Stimulated activated CD4-positive, alpha-beta T cell treated with anti-CD3 and anti-CD28 coated beads, Interleukin-15, amount 100 ng/mL, for 1 hour (primary cell): ENCODE measurements at places on chromosomes 2 and 18.

DNA sequence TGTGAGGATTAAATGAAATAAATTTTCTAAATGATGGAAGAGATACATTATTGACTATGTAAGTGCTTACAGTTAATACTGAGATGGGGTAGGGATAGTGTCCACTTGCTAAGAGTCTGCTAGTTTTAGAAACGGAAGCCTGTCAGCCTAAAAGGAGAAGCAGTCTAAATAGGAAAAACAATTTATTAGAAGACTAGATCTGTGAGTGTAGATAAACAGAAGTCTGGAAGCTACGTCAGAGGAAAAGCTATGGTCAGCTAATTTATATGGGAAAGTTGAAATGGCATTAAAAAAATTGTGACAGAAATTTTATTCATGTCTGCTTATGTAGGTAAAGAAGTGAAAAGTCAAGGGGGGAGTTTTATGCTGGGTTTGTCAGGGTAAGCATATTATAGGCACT, 1338.4 kb upstream of the CHAC2 start:
- DNase-seq, result no peak

GRCh38 chr2:43877782-43878464, 39.2 kb downstream of the ABCG8 start:
- peak; percentile 45 for DNase-seq

DNA sequence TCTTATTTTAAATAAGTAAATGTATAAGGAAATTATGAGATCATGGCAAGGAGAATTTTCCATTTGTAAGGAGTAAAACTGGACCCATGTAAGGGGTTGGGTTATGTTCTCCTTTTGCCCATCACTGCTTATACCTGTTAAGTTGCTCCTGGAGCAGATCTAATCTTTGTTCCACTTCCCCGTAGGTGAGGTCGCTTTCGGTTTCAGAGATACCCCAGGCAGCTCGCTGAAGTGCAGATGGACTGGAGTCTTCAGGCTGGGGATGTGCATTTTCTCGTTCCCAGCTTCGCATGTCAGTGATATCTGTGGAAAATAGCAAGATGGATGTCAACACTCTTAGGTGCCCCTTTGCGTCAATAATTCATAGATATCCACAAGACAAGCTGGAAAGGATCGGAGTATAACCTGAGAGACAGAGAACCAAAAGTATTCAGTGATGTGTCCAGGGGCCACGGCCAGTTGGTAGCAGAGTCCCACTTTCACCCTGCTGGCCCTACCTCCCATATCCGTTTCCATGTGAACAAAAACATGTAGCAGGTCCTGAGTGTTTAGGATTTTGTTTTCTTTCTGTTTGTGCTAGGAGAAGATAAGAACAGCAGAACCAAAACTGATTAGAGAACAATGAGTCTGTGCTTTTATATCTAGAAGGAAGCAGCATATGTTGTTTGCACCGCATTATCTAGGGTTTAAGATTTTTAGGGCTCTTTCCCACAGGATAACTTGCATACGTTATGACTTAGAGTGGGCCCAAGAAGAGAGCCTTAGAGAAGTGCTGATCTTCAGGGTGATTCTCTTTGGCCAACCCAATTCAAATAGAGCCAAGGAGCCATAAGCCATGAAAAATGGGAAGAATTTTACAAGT, 36.0 kb downstream of the GCA start:
- DNase-seq, result no peak

DNA sequence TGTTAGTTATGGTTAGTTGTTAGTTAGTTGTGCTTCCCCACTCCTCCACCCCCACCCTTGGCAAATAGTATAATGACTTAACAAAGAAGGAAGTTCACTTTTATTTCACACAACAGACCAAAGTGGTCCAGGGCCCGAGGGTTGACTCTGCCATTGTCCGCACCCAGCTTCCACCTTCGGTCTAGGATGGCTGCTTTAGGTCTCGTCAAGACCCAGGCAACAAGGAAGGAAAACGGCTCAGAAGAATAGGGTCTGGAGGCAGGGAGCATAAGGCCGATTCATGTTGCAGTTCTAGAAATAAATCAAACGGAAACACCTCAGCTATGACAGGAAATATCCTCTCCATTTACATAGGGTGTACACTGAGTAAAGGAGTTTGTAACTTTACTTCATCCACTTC, 206.0 kb upstream of the CXCR4 start:
- no peak for DNase-seq

DNA sequence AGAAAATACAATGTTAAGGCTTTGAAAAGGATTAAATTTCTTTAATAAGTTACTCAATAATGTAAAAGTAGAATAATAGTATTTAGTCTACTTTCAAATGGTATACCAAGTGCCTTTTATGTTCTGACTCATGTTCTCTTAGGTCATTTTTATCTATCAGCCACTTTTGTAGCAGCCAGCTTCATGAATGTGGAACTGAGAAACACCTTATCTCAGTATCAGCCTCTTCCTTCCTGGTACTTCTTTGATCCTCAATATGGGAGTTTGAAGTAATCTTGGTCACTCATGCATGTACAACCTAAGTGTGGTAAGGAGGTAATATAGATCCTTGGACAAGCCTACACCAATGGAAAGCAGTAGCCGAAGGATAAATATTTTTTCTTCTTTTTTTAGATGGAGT, 180.4 kb upstream of the NRXN1 start:
- no peak for DNase-seq

- no peak for DNase-seq
Observed at GRCh38 chr2:69459936-69460335, 22.7 kb upstream of the NFU1 start.

GRCh38 chr2:240441326-240441992, 6.0 kb downstream of the GPC1 start:
- no peak for DNase-seq
